ENCODE measurements at places on chromosomes 3 and 15. TPM values are rescaled to one million over a fixed set of nuclear protein-coding genes. Genes with fewer than 3 reads are reported as not detected.

TRPM1 gene
- not detected for total RNA-seq

SPG11 gene
- total RNA-seq = 114 TPM

CHRNB4 gene
- total RNA-seq = not detected

THAP10 gene
- 0.59 TPM for total RNA-seq
